NCI-H526 (cell line): ENCODE measurements at places on chromosomes 5 and 9.

DNA sequence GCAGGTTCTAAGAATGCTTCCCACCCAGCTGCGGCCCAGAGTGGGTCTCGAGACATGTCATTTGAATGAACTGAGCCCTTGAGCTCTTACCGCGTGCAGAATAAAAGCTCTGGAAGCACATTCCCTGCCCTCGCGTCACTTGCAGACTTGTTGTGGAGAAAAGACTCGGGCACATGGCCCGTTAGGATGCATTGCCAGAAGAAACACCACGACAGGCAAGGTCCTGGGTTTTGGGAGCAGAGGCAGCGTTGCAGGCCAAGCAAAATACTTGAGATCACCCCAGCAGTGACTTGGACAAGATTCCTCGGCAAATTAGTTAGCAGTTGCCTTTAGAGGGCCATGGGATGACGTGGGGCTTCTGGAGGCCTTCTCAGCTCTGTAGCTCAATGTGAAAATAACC is 170.8 kb upstream of the MSX2 start:
- no peak for DNase-seq

DNA sequence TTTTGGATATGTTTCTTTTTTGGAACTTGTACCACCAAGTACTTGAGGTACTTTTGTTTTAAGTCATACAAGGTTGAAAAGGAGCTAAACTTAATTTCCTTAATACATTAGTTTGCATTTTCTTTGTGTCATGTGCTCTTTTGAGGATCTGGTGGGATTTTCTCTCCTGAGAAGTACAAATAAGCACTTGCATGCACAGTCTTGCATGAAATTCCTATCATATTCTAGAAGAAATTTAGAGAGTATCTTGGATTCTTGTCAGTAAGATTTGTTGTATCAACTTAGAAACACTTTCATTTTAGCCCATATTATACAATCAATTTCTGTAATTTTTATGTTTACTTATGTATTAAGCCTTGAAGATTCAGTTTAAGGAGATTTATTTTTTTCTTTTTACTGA is 64.9 kb downstream of the CCNH start:
- DNase-seq: no peak

DNA sequence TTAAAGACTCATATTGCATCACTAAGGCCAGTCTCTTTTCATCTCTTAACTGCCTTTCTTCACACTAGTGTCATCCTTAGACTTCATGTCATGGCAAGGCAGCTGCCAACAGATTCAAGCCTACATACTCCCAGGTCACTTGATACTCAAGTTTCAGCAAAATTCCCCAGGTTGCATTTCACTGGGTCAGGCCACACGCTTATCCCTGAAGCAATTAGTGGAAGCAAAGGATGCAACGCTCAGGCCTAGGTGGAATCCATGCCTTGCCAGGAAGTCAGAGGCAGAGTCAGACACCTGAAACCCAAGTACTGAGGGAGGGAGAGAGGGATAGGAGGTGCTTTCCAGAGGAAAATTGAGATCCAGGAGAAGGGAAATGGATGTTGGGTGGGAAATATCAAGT is 28.9 kb downstream of the YIPF5 start:
- no peak for DNase-seq

DNA sequence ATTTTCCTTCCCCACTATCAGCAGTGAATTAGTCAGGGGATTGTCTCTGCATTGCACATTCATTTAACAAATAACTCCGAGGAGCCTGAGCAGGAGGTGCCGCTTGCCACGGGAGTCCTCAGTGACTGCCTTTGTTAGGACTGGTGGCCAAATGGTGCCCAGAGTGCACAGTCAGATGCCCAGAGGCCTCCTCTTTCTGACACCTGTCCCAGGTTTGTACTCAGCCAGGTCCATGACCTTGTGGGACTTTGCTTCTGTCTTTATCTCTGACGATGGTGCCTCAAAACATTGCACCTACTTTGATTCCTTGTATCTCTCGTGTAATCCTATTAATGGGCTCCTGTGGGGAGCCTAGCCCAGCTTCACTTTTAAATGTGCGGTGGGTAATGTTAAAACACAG is 4.3 kb downstream of the SRD5A1 start:
- DNase-seq: no peak

DNA sequence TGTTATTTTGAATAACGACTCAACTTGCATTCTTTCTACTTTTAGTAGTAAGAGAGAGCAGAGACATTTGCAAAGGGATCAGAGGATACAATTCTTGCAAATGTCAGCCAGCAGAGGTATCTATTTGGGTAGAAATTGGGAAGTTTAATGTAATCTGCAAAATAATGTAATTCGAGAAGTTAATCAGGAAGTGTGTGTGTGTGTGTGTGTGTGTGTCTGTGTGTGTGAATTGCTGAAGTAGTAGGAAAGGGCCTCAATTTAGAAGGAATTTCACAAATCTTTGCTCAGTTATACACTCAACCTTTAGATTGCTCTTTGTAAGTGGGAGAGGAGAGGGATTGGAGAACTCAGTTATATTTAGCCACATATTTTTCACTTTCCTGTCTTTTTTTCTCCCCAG is 11.0 kb upstream of the IFNA1 start:
- DNase-seq: no peak

GRCh38 chr9:89171693-89172092 is 6.9 kb downstream of the SHC3 start:
- no peak for DNase-seq

DNA sequence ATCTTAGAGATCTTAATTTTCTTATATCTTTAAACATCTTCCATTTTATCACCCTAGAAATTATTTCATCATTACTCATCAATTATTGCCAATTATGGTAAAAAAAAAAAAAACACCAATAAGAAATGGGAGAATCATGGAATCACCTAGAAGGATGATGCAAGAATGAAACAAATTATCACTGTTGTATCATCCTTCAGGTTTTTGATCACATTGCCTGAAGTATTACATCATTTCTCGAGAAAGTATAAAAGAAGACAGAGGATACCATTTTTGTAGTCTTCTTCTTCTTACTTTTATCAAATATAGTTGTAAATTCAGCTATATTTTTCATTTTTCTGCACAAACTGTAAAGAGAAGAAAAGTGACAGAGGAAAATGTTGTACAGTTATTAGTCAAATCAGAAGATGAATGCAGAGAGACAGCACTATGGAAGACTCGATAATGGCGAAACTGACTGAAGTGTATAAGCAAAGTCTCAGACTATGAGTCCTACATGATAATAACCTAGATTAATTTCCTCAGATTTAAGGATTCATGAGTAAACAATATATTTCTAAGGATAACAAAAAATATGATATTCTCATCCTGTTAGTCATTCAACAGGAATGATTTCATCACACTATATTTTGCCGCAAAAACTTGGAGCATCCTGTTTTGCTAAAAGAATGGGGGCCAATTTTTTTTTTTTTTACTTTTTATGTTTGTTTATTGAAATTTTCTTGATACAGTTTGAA is 5.9 kb upstream of the STC2 start:
- DNase-seq: no peak
